Lung microvascular endothelial cell (primary cell): ENCODE measurements at places on chromosomes 2 and 18. TPM values are rescaled to one million over a fixed set of nuclear protein-coding genes. Genes with fewer than 3 reads are reported as not detected.
A peak's percentile ranks its signal among the peaks of the same experiment; 100 is the strongest.

The PLGLB2 gene
- 0.87 and 1.2 TPM in 2 replicates for total RNA-seq

GRCh38 chr2:241399941-241400922 is 44.1 kb downstream of the FARP2 start:
- DNase-seq = no peak

DNA sequence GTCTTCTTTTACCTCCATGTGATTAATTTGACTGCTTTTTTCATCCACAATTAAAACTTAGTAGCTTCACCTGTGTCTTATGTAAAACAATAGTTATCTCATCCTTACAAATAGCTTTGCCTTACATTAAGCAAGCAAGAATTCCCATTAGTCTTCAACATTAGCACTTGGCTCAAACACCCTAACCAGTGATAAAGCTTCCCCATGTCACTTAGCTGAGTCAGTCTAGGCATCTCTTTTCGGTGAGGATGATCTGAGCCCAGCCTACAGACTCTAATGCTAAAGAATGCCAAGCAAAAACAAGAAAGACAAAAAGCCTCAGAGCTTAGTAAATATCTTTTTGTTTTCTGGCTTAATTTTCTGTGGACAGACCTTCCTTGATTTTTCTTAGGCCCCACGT is 26.1 kb downstream of the GAD1 start:
- DNase-seq = no peak

DNA sequence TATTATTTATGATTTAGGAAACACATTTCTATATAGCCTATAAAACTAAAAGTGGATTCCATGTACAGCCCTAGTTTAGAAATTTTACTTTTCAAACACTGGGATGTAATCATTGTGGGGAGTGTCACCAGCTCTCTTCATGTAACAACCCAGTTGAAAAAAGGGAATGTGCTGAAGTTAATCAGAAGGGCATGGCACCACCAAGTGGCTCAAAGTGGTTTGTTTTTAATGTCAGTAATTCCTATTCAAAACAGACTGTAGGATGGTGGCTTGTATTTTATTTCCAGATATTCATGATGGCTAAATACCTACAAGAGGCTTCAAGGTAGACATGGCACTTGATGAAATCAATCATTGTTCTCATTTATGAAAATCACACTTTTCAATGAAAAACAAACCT is 58.1 kb upstream of the TMEM182 start:
- peak; percentile 10 for DNase-seq

DNA sequence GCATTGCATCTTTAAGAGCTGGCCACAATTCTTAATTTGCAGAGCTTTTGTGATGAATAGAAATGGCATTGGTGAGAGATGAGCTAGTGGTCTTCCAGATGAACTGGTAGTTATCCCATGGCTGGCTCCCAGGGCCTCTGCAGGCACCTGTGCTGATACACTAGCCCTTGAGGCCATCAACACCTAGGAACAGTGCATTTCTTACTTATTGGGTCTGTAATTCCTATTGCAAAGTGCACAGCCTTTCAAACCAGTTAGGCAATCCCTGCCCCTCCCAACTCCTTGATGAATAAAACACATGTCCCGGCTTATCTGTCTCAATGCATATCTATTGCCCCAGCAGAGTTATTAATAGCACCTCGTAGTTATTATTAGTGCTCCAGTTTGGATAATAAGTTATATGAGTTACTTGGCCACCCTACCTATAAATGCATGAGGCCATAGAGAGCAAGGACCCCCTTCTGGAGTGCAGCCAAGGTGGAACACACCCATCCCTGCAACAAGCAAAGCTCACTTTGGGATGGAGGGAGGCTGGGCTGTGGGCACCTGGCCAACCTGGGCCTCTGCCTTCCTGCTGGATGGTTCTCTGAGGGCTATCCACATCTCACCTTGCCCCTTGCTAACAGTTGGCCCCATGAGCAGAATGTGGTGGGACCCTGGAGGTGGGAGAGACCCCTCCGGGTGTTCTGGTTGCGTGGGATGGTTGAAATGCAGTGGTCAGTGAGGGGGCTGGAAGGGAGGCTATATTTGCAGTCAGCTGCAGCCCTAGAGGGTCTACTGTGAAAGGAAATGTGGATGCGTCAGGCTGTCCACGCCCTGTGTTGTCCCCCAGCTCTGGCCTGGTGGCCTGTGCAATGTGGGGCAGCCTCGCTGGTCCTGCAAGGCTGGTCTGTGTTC is 455.9 kb upstream of the HS6ST1 start:
- no peak for DNase-seq

- peak; percentile 20 for DNase-seq
Observed at GRCh38 chr2:219630770-219631405, 3.5 kb downstream of the SLC4A3 start.

The BIN1 gene
- 30.0 and 37.3 TPM in 2 replicates for total RNA-seq

The ALPI gene
- total RNA-seq = not detected in 2 replicates

GRCh38 chr2:18339326-18339725 is 221.1 kb downstream of the RDH14 start:
- DNase-seq = no peak

DNA sequence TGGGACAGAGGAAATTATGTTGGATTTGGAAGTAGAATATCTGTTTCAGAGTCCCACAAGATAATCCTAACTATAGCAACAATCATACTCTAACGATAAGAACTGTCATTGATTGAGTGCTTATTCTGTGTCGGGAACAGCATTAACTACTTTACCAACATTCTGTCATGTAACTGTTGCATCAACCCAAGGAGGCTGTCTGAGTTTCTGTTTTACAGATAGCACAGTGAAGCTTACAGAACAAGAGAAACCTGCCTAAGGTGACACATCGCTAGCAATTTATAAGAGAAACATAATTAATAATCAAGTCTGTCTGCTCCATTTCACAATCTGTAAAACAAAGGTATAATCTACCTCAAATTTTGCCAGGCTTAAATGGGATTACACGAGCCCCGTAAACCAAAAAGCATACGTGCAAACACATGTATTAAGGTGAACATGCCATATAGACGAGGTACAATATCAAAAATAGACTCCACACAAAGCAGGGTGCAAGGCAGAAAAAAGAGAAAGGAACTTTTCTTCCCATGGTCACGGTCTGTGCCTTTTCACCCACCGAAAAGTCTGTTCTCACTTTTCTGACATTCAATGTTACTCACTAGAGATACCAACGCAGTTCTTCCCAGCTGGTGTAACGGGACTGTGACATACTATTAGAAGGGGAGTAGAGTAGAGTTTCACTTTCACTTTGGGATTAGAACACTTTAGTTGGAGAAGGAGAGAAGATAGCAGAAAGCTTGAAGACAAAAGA is 37.2 kb upstream of the SLC8A1 start:
- DNase-seq = peak; percentile 39

DNA sequence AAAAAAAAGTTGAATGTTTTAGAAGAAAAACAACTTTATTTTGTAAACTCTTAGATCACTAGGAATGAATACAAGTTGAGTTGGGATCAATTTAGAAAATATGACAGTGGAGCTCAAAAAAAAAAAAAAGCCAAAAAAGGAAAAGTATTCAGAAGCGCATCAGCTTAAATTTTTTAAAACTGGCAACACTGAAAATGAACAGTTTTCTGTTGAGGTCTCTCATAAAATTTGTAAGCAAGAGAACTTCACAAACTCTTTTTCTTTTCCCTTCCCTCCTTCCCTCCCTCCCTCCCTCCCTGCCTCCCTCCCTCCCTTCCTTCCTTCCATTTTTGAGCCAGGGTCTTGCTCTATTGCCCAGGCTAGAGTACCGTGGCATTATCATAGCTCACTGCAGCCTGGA is 143.9 kb downstream of the B3GNT2 start:
- DNase-seq = no peak

GRCh38 chr18:59537579-59537978 is 159.6 kb downstream of the CCBE1 start:
- no peak for DNase-seq

- no peak for DNase-seq
Observed at GRCh38 chr2:144030791-144031190, 489.1 kb downstream of the ZEB2 start.

DNA sequence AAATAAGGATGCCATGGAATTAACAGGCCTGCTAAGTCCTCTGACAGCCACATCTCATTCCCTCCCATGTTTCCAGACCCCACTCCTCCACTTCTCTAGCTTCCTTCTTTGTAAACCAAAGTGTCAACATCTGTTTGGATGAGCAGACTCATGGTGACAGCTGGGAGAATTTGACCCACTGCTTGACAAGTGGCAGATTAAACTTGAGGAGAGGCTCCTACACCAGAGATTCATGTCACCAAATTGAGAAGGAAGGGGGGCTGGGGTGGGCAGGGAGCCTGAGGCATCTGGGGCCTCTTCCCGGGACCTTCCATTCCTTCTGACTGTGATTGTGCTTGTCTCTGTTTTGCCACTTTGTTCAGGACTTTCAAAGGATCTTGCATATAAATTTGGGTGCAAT is 41.0 kb upstream of the IGFBP5 start:
- DNase-seq = no peak

The WDPCP gene
- 4.6 and 5.2 TPM in 2 replicates for total RNA-seq

DNA sequence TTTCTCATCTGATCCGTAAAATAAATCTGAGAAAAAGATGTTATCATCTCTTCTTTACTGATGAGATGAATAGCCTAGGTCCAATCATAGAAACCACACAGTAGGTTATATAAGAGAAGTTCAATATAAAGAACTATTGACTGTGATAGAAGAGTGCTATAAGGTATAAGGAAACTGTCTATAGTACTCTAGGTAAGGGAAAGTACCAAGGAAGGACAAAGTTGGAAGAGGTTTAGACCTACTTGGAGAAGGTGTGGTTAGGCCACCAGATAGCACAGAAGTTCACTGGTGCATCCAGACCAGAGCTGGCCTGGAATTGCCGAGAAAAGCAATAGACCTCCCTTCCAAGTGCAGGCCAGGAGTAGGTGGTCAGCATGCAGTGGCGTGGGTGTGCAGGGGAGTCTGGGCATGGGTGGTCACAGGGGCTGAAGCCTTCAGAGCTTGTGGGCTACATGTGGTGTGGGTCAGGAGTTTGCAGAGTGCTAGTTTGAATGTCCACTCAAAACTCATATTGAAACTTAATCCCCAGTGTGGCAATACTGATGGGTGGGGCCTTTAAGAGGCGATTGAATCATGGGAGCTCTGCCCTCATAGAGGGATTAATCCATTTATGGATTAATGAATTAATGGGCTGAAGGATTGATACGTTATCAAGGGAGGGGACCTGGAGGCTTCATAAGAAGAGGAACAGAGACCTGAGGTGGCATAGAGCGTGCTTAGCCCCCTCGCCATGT is 86.3 kb downstream of the ALPK2 start:
- no peak for DNase-seq

The SNTG2 gene
- 0.79 TPM in 1 of 2 replicates, not detected in the other for total RNA-seq

DNA sequence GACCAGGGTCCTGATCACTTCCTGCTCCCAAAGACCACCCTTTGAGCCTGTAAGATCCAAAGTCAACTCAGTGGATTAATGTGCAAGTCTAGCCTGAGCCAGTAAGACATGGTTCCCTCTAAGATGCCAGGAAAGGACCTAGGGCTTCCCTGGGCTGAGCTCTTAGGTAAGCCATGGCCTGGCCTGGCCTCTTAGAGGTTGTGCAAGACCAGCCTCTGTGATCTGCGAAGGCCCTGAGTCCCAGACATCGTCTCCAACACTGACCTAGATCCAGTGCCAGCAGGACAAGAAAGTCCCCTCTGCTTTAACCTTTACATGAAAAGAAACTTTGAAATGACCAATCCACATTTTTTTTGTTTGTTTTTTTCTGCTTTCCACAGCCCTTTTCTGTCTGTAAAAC is 73.6 kb upstream of the CYP1B1 start:
- DNase-seq = no peak

DNA sequence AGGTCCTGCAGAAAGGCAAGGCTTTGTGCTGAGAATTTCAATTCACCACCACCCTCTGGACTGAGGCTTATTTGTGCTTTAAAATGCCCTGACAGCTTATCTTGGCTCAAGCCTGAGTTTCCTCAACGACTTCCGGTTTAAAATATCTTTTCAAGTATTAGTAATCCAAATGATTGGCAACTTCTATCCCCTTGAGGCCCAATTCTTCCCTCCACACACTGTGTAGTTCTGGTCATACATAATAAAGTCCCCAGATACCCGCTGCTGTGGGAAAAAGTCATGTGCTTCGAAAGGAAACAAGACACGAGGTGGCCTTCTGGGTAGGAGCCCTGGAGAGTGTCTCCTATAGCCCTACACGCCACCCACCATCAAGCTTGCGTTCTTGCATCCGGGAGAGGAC is 393.4 kb downstream of the ALK start:
- DNase-seq = no peak

DNA sequence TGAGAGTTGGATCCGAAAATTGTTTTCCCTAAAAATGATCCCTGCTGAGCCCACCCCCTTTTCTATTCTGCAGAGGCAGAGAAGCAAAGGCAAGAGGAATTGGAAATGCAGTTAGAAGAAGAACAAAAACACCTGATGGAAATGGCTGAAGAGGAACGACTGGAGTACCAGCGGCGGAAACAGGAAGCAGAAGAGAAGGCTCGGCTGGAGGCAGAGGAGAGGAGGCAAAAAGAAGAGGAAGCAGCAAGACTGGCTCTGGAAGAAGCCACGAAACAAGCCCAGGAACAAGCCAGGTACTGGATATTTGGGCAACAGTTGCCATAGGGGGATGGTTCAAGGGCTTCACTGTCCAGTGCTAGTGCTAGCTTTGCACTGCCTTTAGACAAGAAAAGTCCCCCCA is 41.7 kb downstream of the SUMO1 start:
- no peak for DNase-seq

GRCh38 chr2:144170179-144170578 is 349.7 kb downstream of the ZEB2 start:
- DNase-seq = no peak

DNA sequence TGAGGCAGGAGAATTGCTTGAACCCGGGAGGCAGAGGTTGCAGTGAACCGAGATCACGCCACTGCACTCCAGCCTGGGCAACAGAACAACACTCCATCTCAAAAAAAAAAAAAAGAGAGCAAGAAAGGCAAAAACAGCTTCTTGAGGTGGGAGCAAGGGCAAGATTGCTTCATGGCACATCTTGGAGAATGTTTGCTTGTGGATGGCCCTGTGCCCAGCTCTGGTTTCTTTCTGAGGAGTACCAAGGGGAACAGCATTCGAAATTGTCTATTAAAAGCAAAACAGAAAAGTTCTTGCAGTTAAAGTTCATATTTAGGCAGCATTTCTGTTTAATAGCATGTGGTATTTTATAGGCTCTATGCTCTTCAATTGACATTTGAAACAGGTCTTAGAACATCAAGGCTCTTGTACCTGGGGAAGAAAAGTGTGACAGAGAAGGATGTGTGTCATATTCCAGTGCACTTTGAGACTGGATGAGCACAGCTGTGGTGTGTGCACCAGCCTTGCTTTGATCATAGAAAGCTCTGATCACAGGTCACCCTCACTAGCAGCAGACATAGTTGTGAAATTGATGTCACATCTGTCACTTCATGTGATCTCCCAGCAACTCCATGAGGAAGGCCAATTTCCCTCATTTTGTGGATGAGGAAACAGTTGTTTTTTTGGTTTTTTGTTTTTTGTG is 154.3 kb downstream of the UXS1 start:
- DNase-seq = no peak

- no peak for DNase-seq
Observed at GRCh38 chr2:163119966-163120365, 281.4 kb upstream of the KCNH7 start.

The SERPINB10 gene
- not detected in 2 replicates for total RNA-seq
